Activated T-helper 1 cell treated with Interleukin-2 at 50 U/mL for 16 hours (primary cell): ENCODE measurements at places on chromosomes 13 and 19.

- DNase-seq, result no peak
Observed at GRCh38 chr19:6227936-6228325, 51.8 kb downstream of the MLLT1 start.

- DNase-seq, result no peak
Observed at GRCh38 chr13:33875618-33876401, 57.9 kb downstream of the RFC3 start.

- DNase-seq, result no peak
Observed at GRCh38 chr19:47704024-47704423, 9.2 kb upstream of the EHD2 start.

GRCh38 chr13:40123962-40124632 is 468.6 kb downstream of the COG6 start:
- no peak for DNase-seq
